Stimulated activated CD8-positive, alpha-beta memory T cell treated with anti-CD3 and anti-CD28 coated beads, Interleukin-15, amount 100 ng/mL, for 48 hours (primary cell): ENCODE measurements at places on chromosomes 6 and 20.

GRCh38 chr6:41405941-41406727 is 70.7 kb downstream of the NCR2 start:
- DNase-seq: no peak

- DNase-seq: no peak
Measured at GRCh38 chr6:16256781-16257180, 18.4 kb downstream of the GMPR start.

- no peak for DNase-seq
Measured at GRCh38 chr6:123805921-123806320, 2.3 kb downstream of the NKAIN2 start.

- no peak for DNase-seq
Measured at GRCh38 chr6:168575346-168576098, 134.5 kb downstream of the SMOC2 start.

DNA sequence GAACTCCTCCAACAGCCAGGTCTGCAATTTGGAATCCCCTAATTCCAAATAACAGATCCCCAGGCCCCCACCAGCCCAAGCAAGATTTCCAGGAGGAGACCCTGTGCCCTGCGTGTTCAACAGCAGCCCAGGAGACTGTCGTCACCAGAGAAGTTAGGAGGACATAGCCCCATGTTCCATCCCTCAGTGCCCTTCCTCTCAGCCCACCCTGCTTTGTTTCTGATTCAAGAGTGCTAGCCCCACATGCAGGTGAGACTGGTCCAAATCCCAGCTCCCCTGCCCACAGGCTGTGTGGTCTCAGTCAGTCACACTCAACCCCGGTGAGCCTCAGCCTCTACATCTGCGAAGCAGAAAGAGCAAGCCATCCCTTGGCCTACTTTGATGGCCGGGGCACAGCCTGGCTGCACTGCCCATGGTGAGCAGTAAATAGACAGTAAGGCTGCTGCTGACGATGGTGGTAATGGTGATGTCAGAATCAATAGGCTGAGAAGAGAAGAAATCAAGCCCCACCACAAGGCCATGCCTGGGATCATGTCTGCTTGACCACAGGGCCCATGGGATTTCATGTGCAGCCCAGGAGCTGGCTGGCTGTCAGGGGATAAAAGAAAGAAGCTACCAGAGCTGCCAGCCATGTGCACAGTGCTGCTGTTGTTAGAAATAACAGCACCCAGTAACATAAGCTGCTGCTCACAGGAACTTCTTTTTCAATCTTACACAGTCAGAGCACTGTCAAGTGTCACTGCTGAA is 51.5 kb upstream of the NXT1 start:
- no peak for DNase-seq

GRCh38 chr6:17688481-17688880 is 18.2 kb downstream of the NUP153 start:
- DNase-seq: no peak

DNA sequence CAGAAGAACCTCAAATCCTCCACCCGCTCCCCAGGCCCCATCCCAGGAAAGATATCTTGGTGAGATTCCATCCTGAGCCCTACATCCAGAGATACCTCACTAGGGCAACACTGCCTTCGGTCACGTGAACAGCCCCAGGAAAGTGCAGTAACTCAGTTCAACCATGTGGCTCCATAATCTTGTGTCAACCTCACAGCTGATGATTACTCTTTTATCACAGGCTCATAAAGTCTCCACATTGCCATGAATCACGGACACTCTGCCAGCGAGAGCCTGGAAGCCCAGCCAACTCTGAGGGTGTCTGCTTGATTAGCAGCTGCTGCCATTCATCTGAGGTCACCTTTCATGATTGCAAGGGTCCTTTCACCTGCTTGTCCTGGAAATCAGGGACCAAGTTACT is 175.8 kb upstream of the LRFN2 start:
- DNase-seq: no peak

DNA sequence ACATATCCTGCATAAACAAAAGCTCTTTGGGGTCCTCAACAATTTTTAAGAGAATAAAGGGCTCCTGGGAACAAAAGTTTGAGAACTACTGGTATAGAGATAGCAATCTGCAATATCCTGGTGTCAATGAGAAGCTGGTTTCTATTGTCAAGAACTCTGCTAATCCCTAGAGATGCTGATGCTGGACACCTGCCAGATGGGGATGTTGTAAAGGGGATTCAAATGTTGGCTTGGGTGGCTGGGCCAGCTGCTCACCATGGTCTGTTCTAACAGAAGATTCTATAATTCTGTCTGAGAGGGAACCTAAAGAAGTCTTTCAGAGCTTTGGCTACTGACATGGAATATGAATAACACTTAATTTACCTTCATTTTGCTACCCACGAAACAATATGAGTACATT is 137.8 kb downstream of the BTBD9 start:
- no peak for DNase-seq

DNA sequence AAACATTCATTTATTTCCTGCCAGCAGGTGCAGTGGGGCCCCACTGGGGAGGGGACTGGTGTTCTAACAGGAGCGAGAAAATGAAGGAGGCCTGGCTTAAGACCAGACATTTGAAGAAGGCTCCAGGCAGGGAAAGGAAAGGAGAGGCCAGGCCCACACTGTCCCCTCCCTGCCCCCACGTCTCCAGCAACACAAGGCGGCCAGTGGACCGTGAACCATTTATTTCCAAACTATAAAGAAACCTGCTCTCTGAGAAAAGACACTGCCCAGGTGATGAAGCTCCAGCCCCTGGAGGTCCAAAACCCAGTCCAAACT is 41.4 kb upstream of the CDH22 start:
- DNase-seq: no peak

- DNase-seq: no peak
Measured at GRCh38 chr20:20063941-20064702, 11.8 kb downstream of the CFAP61 start.

DNA sequence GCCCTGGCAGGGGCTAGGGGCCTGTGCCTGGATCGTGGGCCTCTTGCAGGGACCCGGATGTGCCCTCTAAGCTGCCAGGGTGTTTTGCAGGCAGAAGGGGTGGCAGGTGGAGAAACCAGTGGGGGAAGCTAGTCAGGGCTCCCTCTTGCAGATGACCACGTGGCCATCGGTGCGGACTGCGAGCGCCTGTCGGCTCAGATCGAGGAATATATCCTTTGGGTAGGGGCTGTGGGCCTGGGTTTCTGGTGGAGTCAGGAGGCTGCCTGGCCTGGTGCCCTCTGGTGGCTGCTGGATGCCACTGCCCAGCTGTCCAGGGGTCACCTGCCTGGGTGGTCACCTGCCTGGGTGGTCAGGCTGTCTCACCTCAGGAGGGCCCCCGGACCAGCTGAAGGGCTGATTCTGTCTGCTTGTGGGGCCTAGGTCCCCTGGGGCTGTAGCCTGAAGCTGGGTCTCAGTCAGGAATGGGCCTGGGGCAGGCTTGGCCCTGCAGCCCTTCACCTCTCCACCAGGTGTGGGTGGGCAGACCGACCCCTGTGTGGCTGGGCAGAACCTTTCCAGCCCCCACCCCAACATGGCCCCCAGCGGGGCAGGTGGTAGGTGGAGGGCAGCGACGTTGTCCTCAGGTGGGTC is 6.7 kb downstream of the TCEA2 start:
- DNase-seq: no peak

DNA sequence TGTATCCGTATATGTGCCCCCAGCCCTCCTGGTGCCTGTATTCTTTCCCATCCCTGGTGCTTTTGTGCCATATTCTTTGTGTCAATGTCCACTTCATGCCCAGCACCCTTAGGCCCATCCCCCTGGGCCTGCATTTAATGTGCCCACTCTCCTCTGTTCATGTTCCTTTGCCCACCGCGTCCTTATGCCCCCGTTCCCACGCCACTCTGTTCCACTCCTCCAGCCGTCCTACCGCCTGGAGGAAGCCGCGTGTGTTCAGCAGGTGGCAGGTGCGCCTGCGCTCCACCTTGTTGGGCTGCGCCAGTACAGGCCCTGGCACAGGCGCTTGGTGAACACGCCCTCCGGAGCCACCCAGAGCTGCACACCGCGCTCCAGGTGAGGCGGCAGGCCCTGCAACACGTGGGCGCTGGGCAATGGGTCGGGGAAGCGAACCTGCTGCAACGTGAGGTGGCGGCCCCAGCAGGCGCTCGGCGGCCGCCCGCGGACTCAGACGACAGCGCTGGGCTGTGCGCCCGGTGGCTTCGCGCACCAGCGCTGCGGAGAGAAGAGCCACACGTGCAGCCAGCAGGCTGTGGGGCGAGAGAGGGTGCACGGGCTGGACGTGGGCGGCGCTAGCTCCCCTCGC is 4.0 kb upstream of the FOXS1 start:
- DNase-seq: no peak

GRCh38 chr6:15242937-15243614 is 2.8 kb upstream of the JARID2 start:
- DNase-seq: no peak
